ENCODE measurements at places on chromosomes 12 and 14.

DNA sequence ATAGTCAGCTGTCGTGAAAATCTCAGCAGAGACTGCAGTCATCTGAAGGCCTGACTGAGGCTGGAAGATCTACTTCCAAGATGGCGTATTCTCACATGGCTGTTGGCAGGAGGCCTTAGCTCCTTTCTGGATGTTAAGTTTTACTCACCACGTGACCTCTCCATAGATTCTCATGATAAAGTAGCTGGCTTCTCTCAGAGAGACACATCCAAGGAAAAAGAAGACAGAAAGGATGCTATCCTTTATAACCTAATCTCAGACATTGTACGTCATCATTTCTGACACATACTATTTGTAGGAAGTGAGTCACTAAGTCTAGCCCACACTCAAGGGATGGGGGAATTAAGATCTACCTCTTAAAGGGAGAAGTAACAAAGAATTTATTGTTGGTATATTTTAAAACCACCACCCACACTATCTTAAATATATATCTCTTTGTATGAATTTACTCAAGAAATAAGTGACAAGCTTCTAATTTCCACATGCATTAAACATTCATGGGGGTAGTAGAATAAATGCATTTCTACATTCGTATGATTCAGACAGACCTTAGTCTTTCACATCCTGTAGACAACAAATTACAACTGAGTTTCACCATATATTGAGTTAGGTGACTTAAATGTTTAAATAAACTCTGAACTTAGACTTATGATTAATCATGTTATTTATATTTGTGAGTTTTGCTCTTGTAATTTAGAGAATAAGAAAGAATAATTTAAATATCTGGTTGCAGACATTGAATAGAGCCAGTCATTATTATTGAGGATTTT lies 411.0 kb downstream of the LRIG3 start:
- no peak for DNase-seq

GRCh38 chr12:49227713-49228112 lies 37.2 kb upstream of the TUBA1C start:
- no peak for DNase-seq

- no peak for DNase-seq
Measured at GRCh38 chr12:118015944-118016343, 559 bp upstream of the RFC5 start.

GRCh38 chr14:59015482-59015881 lies 173.0 kb upstream of the DAAM1 start:
- no peak for DNase-seq

DNA sequence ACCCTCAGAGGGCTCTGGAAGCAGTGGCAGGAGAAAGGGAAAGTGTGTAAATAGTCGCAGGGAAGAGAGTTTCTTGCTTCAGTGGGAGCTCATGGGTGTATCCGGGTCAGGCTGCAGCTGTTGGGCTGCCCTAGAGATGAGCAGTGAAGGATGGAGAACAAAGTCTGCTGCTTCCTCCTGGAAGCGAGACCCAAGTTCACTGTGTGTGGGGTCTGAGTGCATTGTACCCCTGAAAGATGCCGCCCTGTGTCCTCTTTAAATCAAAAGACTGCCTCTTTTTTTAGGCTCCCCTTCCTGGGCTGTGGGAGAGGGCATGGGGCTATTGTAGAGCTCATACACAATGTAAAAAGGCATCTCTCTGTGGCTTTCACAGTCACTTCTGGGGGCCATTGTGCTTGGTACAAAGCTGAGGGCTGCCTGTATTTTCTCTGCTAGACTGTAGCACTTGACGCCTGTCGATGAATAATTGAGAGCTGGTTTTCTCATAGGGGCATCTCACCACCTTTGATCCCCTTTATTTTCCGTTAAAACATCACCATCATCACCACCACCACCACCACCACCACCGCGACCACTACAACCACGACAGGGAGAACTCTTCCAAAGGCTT lies 16.7 kb downstream of the CHST11 start:
- no peak for DNase-seq

DNA sequence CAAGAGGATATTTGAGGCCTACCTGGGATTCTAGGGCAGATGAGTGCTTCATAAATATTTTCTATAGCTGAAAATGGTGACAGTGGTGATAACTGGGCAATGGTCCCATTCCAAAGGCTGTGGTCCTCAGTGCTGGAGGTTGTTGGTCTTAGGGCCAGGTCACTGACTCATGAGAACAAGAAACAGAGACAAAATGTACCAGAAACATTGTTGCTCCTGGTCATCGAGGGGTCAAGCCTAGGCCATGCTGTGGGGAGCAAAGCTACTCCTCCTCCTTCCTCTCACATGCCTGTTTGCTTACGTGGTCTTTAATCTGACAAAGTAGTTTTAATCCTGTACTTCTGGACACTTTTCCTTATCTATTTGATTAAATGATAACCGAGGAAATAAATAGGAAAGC lies 33.8 kb downstream of the ERG28 start:
- no peak for DNase-seq

GRCh38 chr14:95784137-95784536 lies 70.2 kb upstream of the TCL1A start:
- DNase-seq = no peak

DNA sequence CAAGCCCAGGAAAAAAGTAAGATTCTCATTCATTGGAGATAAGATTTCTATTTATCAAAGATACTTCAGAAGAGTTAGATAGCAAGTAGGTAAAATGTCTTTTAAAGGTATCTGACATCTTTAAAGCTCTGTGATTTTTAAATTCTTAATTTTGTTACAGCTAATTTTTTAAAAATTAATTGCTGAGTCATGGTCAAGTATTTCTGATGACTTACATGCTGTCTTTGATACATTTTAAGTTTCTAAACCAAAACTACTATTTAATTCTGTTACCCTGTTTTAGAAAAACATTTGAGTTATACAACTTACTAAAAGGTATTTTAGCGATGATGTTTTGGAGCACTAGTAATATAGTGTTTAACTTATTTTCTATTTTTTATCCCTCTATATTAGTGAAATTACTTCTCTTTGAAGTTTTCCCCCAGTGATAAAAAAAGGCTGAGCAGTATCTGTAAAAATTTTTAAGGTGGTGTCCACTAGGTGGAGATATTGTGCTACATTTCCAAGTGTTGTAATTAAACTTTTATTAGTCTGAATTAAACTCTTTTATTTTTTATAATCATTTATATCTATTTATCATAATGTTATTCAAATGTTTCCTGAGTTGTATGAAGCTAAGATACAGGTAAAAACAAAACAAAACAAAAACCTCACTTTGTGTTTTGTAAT lies 11.5 kb downstream of the ALG10 start:
- no peak for DNase-seq

- no peak for DNase-seq
Measured at GRCh38 chr12:1174659-1175058, 183.6 kb downstream of the ERC1 start.

DNA sequence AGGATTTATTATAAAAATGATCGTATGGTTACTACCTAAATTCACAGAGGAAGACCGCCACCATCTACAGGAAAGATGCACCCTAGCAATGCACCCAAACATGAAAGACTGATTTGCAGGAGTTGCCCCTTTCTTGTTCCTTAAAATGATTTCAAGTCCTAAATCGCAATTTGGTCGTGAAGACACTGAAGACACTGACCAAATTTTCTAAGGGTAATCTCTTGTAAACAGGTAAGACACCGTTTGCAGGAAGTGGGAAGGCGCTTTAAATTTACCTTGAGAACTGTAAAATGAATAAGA lies 1.0 kb downstream of the SOS2 start:
- DNase-seq = no peak

DNA sequence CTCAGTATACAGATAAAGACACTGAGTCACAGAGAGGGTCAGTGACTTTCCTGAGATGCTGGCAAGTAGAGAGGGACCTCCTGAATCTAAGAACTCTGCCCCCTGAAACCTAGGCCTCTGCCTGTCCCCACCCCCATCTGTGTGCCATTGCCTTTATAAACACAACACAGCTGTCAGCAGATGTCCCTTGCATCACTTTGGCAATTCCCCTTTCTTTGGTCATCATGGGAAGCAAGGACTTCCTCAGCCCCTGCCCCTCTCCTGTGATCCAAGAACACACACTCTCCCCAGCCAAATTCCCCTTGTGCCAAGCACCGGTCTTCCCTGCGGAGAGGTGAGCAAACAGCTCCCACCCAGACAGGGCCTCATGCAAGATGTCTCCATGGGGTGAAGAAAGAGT lies 8.3 kb downstream of the TSPAN11 start:
- DNase-seq = no peak

DNA sequence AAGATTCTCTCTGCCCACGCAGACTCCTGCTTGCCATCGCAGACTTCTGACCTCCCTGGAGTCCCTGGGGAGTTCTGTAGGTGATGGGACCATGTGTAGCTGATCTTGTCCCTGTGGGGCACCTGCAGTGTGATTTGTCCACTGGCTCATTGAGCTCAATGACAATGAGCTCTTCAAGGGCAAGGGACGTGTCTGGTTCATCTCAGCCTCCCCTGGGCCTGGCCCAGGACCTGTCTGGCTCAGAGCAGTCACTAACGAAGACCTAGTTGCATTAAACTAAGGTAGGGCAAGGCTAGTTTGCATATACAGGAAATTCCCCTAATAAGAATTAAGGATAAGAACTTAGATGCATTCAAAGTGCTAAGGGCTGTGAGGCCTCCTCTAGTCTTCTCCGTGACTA lies 245.5 kb upstream of the NOS1 start:
- no peak for DNase-seq

DNA sequence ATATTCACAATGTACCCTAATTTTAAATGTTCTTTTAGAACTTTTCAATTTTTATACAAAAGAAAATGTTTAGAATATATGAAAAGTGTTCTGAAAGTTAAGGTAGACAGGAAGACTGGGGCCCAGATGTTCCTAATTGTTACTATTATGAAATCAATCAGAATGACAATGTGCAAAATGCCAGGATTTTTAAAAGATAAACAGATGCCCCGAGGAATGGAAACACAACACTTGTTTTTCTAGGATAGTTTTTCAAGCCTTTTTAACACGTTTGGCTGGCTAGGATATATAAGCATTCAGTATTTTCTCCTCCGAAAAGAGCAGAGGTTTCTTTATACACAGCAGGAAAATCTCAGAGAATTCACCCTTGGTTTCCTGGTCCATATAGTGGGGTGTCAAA lies 106.8 kb downstream of the ESR2 start:
- no peak for DNase-seq

- DNase-seq = no peak
Measured at GRCh38 chr12:17992002-17992656, 97.9 kb downstream of the RERGL start.

- DNase-seq = no peak
Measured at GRCh38 chr12:113477171-113477841, 5.6 kb upstream of the LHX5 start.

GRCh38 chr12:68446384-68446783 lies 114.2 kb upstream of the MDM1 start:
- DNase-seq = no peak

DNA sequence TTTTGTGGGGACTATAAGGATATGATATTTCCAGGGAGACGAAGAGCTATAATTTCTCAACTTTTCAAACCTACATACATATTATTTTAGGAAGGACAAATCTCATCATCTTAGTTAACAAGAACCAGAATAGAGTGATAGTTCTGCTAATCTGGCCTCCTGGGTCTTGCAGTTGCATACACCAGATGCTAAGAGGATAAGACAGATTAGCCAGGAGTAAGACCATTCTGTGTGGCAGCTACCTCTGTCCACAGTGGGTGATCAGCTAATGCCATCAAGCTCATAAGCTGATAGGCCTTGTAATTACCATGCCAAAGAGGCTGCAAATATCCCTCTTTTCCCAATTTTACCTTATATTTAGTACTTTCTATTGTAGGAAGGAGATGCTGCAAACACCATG lies 776.8 kb downstream of the NRXN3 start:
- DNase-seq = no peak

DNA sequence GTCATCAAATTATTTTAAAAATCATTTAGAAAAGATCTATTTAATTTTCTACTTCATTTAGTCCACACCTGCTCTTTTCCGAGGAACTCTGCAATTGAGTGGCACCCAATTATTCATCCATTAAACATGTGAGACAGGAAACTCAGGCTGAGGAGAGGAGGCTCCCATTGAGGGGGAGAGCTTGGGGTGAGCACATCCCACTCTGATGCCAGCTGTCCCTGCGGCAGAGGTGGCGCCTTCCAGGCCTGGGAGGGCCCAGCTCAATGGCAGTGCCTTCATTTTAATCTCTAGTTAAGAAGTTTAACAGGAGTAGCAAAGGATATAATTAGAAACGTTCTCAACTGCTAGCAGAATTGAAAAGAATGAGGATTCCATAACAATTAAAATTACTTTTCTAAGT lies 92.0 kb downstream of the ITPR2 start:
- no peak for DNase-seq

GRCh38 chr12:16002880-16003279 lies 91.7 kb downstream of the DERA start:
- DNase-seq = no peak

DNA sequence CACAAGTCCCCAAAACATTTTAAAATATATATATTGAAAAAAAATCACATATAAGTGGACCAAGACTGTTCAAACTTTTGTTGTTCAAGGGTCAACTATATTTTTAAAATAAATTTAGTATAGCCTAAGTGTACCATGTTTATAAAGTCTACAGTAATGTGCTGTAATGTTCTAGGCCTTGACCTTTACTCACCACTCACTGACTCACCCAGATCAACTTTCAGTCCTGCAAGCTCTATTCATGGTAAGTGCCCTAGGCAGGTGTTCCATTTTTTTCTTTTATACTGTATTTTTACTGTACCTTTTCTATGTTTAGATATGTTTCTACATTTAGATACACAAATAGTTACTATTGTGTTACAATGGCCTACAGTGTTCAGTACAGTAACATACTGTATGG lies 23.4 kb upstream of the TMTC1 start:
- DNase-seq = no peak

- no peak for DNase-seq
Measured at GRCh38 chr12:92696216-92696615, 6.6 kb upstream of the PLEKHG7 start.

DNA sequence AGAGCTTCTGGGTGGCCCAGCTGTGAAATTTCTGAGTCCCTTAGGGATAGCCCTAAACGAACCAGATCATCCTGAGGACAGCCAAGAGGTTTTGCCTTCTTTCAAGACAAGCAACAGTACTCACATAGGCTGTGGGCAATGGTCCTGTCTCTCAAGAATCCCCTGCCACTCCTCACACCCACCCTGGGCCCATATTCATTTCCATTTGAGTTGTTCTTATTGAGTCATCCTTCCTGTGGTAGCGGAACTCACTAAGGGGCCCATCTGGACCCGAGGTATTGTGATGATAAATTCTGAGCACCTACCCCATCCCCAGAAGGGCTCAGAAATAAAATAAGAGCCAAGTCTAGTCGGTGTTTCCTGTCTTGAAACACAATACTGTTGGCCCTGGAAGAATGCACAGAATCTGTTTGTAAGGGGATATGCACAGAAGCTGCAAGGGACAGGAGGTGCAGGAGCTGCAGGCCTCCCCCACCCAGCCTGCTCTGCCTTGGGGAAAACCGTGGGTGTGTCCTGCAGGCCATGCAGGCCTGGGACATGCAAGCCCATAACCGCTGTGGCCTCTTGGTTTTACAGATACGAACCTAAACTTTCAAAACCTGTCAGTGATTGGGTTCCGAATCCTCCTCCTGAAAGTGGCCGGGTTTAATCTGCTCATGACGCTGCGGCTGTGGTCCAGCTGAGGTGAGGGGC lies 38.9 kb downstream of the DAD1 start:
- DNase-seq = no peak

All from esophagus squamous epithelium (tissue), 5 donors.